Amygdala (tissue), 56 donors: ENCODE measurements at places on chromosomes 3 and 15.

GRCh38 chr15:51199541-51199940 is 104.8 kb upstream of the TNFAIP8L3 start:
- no peak for DNase-seq

DNA sequence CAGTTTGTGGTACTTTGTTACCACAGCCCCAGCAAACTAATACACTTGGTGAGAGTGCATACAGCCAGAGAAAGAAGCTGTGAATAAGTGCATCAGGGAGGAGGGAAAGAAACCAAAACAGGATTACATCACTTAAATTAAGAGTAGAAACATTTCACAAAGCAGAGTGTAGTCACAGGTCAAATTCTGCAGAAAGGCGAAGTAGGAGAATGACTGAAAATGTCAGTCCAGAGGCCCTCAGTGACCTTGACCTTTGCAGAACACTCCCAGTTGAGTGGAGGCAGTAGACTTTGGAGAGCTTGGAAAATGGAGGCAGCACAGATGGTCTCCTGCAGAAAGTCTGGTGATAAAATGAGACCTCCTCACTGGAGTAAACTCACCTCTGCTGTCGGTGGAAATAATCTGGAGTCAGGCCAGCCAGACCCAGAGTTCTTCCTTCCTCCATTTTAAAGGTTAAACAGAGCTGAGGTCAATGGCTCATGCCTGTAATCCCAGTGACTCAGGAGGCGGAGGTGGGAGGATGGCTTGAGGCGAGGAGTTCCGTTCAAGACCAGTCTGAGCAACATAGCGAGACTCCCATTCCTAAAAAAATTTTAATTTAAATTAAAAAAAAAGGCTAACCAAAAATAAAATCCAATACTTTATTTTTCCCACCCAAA is 5.0 kb downstream of the CD86 start:
- no peak for DNase-seq

DNA sequence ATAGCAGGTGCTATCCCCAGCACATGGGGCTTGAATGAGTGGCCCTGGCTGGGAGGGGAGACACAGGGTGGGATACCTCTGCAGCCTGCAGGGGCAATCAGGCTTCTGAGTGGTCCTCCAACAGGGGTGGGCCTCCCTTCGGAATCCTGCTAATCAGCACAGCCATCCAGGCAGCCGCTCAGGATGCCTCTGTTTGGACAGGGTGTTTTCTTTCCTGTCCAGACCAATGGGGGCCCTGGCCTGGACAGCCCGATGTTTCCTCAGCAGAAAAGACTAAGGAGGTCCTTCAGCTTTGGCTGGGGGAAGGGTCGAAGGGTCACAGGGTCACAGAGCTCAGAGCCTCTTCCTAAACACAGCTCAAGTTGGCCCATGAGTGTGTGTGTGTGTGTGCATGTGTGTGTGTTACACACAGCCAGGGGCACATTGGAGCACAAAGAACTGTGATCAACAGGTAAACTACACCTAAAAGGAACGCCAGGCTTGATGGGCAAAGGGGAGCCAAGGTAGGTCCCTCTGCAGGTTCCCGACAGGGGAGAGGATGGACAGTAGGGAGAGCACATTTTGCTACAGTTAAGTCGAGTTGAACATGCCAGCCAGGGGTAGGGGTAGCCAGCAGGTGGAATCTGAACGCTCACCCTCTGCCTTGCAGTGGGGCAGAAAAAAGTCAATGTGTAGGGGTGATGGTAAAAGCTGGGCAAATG is 1.1 kb upstream of the HAPLN3 start:
- no peak for DNase-seq

GRCh38 chr3:26712211-26713026 is 89.8 kb downstream of the LRRC3B start:
- DNase-seq: no peak

- no peak for DNase-seq
These were observed 597.3 kb downstream of the ZIC1 start for GRCh38 chr3:148006508-148006907.

DNA sequence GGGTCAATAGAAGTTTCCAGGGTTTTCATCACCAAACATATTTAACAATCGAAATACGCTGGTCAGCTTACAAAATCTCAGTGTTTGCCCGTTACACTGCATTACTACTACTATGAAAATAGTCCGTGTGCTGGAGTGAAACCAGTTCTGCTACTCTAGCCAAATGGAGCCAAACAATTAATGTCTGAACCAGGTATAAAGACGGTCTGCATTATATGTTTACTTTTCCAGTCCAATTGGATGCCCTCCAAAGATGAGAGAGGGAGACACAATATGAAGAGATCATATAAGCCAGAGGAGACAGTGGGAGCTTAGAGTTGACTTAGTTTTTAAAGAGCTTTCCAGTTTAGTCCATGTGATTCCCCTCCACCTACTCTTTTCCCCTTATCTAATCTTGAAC is 6.3 kb upstream of the DUT start:
- DNase-seq: no peak

GRCh38 chr15:68386587-68387288 is 45.2 kb downstream of the ITGA11 start:
- no peak for DNase-seq

DNA sequence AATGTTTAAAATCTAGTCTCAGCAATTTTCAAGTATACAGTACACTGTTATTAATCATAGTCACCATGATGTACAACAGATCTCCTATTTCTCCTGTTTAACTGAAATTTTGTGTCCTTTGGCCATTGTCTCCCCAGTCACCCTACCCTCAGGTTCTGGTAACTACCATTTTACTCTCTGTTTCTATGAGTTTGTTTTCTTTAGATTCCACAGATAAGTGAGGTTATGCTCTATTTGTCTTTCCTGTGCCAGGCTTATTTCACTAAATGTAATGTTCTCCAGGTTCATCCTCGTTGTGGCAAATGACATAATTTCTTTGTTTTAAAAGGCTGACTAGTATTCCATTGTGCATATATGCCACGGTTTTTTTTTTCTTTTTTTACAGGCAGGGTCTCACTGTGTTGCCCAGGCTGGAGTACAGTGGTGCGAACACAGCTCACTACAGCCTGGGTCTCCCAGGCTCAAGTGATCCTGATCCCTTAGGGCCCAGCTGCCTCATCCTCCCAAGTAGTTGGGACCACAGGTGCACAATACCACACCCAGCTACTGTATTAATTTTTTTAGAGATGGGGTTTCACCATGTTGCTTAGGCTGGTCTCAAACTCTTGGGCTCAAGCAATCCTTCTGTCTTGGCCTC is 50.0 kb downstream of the RAB7A start:
- no peak for DNase-seq

DNA sequence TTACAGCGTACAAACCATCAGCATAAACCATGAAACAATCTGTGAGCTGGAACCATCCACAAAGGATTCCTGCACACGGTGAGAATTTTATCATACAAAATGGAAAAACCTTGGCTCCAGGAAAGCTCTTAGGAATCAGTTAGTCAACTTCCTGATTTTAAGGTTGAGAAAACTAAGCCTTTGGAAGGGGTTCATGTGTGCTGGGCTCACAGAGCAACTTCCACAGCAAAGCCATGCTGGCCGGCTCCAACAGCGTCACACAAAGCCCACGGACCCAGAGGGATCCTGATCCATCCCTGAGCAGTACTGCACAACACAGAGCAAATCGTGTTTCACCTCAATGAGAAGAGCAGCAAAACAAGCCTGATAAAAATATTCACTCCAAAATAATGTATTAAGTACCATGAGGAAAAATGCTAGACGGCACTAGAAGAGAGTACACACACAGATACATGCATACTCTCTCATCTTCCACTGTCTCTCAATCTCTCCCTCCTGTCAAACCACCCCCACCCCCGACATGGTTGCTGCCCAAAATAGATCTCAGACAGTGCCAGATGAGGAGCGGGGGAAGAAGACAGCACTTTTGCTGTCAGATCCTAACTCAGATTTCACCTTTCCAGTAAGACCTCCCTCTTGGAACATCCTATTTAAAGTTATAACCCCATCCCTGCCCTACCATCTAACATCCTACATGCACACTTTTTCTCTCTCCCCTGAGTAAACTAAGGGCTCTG is 58.6 kb downstream of the MB21D2 start:
- DNase-seq: no peak

GRCh38 chr15:82730022-82730530 is 20.4 kb upstream of the AP3B2 start:
- DNase-seq: no peak

DNA sequence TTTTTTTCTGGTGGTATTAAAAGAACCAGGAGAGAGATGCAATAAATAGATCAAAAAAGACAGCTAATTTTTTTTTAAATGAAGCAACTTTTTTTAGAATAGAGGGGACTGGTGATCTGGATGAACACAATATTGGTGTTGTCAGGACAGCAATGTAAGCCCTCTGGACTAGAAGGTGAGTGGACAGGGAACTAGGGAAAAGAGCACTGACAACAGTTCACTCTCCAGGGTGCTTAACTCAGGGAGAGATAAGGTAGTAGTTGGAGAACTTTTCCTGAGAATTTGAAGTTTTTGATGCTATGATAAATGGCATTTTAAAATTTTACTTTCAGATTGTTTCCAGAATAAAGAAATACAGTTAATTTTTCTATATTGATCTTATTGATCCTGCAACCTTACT is 158.3 kb upstream of the STAC start:
- no peak for DNase-seq

DNA sequence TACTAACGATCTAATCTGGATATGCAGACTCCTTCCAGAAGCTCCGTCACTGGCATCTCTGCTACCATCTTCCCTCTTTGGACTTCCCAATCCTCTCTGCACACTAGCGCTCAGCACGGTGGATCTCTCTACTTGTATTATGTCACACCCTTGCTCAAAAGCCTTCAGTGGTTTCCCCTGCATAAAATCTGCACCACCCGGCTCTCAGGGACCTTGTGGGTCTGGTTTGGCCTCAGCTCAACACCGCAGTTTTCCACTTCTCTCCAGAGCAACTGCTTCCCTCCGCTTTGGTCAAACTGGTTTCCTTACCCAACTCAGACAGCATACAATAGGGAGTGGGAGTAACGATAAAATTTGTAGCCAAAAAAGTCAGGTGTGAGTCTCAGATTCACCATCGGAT is 30.7 kb upstream of the HES1 start:
- no peak for DNase-seq
